Stimulated activated CD8-positive, alpha-beta memory T cell treated with anti-CD3 and anti-CD28 coated beads, Interleukin-7, amount 100 ng/mL, for 1 hour (primary cell): ENCODE measurements at places on chromosomes 4 and X.

DNA sequence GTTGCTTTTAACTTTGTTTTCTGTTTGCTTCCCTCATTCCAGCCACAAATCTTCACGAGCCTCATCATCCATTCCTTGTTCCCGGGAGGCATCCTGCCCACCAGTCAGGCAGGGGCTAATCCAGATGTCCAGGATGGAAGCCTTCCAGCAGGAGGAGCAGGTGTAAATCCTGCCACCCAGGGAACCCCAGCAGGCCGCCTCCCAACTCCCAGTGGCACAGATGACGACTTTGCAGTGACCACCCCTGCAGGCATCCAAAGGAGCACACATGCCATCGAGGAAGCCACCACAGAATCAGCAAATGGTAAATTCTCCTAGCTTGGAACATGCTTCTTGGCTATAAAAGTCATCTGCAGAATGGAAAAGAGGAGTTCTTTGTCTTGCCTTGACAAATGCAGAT lies 12.6 kb downstream of the AMTN start:
- no peak for DNase-seq

GRCh38 chr4:79413886-79414285 lies 5.9 kb upstream of the GK2 start:
- no peak for DNase-seq

- DNase-seq = no peak
Measured at GRCh38 chr4:146959692-146960091, 14.0 kb upstream of the TTC29 start.

GRCh38 chr4:147837435-147837834 lies 105.5 kb downstream of the ARHGAP10 start:
- no peak for DNase-seq

DNA sequence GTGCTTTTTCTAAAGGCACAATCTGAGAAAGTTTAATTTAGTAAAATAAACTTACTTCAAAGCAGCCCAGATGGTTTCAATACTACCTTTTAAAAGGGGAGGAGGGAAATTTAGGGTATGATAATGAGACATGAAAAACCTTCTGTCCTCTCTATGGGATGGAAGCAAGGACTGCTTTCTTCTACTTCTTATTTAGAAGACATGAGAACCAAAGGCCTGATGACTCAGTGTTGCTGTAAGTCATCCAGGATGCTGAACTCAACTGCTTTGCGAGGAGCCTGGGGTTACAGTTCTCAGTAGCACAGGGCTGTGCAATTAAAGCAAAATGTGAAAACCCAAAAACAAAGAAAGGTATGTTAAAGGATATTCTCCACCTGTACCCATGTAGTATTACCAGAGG lies 140.8 kb upstream of the EDNRA start:
- DNase-seq = no peak

- DNase-seq = no peak
Measured at GRCh38 chr4:126705266-126705665, 927.5 kb upstream of the INTU start.

DNA sequence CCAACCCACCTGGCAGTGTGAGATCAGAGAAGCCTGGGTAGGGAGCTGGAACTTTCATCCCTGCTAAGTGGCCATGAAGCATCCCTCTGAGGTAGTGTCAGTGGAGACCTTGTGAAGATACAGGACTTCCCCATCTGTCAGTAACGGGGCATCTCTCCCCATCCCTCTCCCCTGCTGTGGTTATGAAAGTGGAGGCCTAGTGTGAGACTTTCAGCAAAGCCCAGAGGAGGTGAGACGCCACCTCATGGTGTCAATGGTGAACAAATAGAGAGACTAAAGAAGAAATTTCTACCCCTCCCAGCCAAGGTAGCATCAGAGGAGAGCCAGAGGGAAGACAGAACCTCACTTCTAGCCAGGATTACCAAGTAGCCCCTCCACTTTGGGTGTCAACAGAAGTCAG lies 150.2 kb downstream of the VEGFC start:
- DNase-seq = no peak

GRCh38 chr4:154961263-154961662 lies 180.2 kb downstream of the RBM46 start:
- no peak for DNase-seq
